ENCODE measurements at places on chromosomes 5 and 9.

GRCh38 chr5:126046846-126047571 lies 376.2 kb upstream of the GRAMD2B start:
- no peak for DNase-seq

- no peak for DNase-seq
Measured at GRCh38 chr5:154273028-154273617, 82.6 kb downstream of the GALNT10 start.

DNA sequence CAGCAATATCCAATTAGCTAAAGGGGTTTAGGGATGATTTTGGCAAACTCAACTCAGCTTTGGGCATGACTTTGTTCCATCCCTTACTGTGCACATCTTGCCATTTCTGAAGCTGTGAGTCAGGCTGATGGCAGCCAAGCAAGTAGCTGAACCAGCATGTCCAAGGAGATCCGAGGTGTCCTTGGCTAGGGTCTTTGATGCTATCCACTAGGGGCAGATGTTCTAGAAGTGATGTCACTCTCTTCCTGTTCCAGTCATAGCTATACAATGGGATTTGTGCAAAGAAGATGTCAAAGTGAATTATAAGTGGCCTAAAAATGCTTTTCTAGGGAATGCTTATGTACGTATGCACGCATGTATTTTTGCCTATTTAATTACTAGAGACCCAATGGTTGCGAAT lies 160.8 kb upstream of the PAPPA start:
- DNase-seq, result no peak

GRCh38 chr5:180803181-180804128 lies 849 bp upstream of the MGAT1 start:
- peak; percentile 93 for DNase-seq

GRCh38 chr9:135018306-135018915 lies 69.1 kb upstream of the OLFM1 start:
- peak; percentile 32 for DNase-seq

DNA sequence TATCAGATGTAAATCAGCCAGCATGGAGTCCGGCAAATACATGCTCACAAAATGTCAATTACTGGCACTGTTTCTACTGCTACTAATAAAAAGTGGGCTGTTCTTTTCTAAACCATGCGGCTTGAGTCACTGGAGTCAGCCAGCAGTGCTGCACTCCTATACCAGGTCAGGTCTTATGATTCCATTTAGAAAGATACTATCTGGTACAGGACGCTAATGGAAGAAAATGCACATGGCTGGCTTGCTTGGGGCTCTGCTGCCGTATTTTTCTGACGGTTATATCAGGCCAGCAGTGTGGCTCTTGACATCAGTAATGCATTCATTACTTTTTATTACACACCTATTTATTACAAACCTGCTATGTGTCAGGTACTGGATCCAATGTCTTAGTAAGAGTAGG lies 74.3 kb downstream of the NDFIP1 start:
- no peak for DNase-seq

- peak; percentile 73 for DNase-seq
Measured at GRCh38 chr5:56412601-56413379, 179.7 kb upstream of the ANKRD55 start.

- no peak for DNase-seq
Measured at GRCh38 chr9:6986141-6986815, 228.5 kb downstream of the KDM4C start.

GRCh38 chr9:135156525-135157510 lies 69.3 kb downstream of the OLFM1 start:
- peak; percentile 5 for DNase-seq
